Gastroesophageal sphincter (tissue), 4 donors: ENCODE measurements at places on chromosomes 7 and 10.

DNA sequence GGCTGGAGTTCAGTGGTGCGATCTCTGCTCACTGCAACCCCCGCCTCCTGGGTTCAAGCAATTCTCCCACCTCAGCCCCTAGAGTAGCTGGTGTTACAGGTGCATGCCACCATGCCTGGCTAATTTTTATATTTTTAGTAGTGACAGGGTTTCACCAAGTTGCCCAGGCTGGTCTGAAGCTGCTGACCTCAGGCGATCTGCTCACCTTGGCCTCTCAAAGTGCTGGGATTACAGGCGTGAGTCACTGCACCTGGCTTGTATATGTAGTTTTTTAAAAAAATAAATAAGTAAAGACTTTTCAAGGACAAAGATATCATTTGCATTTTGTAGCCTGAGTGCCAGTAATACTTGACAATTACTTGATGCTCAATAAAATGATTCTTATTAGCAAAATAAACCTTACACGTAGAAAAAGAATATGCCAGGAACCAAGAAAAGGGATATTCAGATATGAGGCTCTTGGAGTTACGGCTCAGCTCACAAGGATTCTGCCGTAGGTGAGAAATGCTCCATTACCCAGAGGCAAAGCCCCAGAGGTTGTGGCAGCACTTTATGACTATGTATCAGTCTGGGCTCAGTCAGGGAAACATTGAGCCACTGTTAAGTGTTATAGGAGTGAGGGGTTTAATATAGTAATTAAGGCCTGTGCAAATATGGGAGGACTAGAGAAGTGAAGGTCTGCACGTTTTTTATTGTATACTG, 98.5 kb downstream of the TPST1 start:
- no peak for ATAC-seq

DNA sequence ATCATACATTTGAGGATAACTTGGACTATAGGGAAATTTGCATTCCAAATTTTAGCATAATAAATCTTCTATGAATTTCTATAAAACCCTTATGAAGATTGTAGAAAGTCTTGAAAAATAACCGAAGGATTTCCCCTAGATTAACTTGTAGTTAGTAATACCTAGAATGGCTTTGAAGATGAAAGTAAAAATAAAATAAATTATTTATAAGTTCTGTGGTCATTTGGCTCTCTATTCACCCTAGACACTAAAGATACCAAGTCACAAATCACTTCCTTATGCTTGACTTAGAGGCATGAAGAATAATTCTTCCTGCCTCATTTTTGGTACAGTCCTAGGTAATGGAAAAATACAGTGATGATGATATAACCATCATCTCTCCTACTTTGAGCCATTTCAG, 79.3 kb downstream of the CSTF2T start:
- no peak for ATAC-seq

DNA sequence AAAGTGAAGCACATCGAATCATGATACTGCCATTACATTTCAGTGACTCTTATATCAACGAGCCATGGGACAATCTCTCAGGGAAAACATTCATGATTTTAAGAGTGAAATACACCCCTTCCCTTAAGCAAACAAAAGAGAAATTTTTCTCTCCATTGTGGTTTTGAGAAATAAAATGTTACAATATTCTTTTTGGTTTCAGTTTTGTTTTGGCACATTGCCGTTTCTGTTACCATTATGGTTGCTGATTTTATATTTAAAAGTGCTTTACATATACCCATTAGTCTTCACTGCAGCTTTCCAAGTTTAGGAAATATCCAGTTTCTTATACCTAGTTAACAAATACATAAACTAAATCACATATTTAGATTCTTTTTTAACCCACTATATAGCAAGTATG, 126.8 kb upstream of the SEM1 start:
- no peak for ATAC-seq

- no peak for ATAC-seq
Observed at GRCh38 chr7:23467291-23467805, 2.9 kb downstream of the IGF2BP3 start.

DNA sequence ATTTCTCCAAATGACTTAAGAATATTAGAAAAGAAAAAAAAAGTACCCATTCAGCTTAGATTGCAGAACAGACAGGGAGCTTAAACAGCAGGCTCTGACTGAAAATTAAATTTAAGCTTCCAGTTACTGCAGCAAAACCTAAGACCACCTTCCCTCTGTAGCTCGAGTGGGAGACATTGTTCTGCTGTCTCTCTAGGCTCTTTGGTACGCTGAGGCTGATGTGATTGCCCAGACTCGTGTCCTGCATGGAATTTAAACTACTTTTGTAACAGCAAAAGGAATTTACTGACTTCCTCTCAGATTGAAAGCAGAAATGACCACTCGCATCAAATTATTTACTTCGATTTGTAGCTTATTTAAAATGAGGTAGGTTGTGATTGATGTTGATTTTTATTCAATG, 124.6 kb downstream of the LRRTM3 start:
- ATAC-seq = no peak

DNA sequence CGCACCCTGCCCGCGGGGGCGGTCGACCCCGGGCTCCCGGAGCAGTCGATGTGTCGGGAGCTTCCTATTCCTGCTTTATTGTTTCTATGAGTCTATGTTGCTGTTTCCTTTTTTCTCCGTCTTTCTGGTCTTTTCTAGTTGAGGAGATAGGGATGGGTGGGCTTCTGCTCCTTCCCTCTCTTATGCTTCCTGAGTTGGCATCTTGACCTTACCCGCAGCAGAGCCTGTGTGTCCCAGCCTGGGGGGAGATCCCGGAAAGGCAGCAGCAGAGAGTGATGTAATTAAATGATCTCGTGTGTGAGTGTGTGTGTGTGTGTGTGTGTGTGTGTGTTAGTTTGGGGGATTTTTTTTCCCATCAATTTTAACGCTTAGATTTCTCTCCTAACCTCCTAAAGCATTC, 486 bp upstream of the SORCS1 start:
- ATAC-seq = no peak

- ATAC-seq = no peak
Observed at GRCh38 chr7:18565337-18565736, 69.8 kb downstream of the HDAC9 start.
